ENCODE measurements at places on chromosomes 1 and 21. TPM values are rescaled to one million over a fixed set of nuclear protein-coding genes. Genes with fewer than 3 reads are reported as not detected.

FCRL6 gene
- total RNA-seq: 2.5 TPM

SPRR3 gene
- not detected for total RNA-seq

WNT3A gene
- total RNA-seq: 1.0 TPM

RIPK4 gene
- 17.3 TPM for total RNA-seq

KRTAP19-1 gene
- total RNA-seq: not detected

AADACL3 gene
- not detected for total RNA-seq

HES4 gene
- 26.5 TPM for total RNA-seq

ADAMTS5 gene
- 1.1 TPM for total RNA-seq

HSD3B2 gene
- total RNA-seq: not detected

TNFRSF8 gene
- 1.0 TPM for total RNA-seq

SELL gene
- total RNA-seq: 41.3 TPM

NTNG1 gene
- 11.5 TPM for total RNA-seq

KCND3 gene
- 5.6 TPM for total RNA-seq

CELA2B gene
- total RNA-seq: not detected

PDE9A gene
- total RNA-seq: 11.8 TPM

LRRN2 gene
- 2.6 TPM for total RNA-seq

USH2A gene
- total RNA-seq: 0.11 TPM

TRIM46 gene
- 0.64 TPM for total RNA-seq

SERTAD4 gene
- total RNA-seq: 4.7 TPM

CD101 gene
- 5.4 TPM for total RNA-seq

CD247 gene
- 5.0 TPM for total RNA-seq

CD244 gene
- total RNA-seq: 1.5 TPM

ERICH3 gene
- total RNA-seq: 1.7 TPM

CFHR2 gene
- not detected for total RNA-seq

TMEM35B gene
- total RNA-seq: 30.5 TPM

TOE1 gene
- total RNA-seq: 6.8 TPM

BRDT gene
- not detected for total RNA-seq

TEX38 gene
- total RNA-seq: not detected

DRAXIN gene
- not detected for total RNA-seq

LCE1C gene
- not detected for total RNA-seq

PER3 gene
- 20.1 TPM for total RNA-seq

RPTN gene
- total RNA-seq: not detected

RGS18 gene
- total RNA-seq: 9.9 TPM

SLC1A7 gene
- total RNA-seq: 0.37 TPM

TTC24 gene
- 0.20 TPM for total RNA-seq

FMO4 gene
- 3.4 TPM for total RNA-seq

PTCH2 gene
- 0.30 TPM for total RNA-seq

ADCY10 gene
- total RNA-seq: 0.24 TPM
